ENCODE measurements at places on chromosomes 6 and 20.

- DNase-seq: no peak
Measured at GRCh38 chr6:48542191-48542590, 431.2 kb upstream of the PTCHD4 start.

DNA sequence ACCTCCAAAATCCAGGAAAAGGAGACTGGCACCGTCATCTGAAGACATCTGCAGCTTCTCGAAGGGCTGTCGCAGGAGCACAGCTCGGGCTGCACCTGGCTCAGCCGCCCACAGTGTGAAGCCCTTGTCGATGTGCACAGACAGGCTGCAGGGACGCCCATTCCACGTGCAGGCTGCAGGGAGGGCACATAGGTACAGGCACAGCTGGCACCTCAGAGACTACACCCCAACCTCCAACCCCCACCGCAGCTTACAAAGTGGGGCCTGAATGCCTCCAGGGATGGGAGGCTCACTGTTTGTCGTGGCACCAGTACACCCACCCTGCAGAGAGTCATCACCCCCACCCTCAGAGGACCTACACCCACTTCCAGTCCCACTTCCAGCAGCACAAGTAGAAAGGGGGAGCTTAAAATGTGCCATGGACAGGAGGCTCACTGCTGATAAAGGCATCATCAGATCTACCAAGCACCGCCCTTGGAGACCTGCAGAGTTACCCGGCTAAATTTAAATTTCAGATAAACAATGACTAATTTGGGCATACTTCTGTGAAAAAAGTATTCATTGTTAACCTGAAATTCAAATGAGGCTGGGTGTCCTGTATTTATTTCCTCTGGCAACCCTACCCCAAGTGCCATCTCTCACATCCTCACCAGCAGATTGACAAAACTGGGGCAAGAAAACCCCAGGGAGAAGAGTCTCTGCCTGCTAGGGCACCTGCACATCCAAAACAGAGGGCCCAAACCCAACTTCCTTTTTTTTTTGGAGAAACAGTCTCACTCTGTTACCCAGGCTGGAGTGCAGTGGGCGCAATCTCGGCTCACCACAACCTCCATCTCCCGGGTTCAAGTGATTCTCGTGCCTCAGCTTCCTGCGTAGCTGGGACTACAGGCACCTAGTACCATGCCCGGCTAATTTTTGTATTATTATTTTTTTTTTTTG lies 7.7 kb upstream of the CDK5RAP1 start:
- no peak for DNase-seq

- no peak for DNase-seq
Measured at GRCh38 chr6:70124882-70125545, 177.9 kb downstream of the COL9A1 start.

DNA sequence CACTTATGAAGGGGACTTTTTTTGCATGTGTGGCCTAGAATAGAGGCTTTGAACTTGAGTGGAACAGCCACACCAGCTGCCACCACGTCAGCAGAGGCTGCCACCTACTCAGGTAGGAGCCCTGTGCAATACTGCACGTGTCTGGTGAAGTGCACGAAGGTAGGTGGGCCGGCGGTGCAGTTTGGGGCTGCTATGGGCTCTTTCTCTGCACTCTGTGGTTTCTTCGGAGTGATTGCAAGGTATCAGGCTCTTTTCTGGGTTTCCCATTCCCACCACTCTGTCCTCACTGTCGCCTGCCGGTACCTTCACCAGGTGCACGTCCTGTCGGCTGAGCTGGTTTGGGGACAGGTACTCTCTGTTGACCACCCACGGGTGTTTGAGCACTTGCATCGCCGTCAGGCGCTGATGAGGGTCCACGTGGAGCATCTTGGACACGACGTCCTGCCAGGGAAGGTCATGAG lies 30.8 kb upstream of the MPC1 start:
- no peak for DNase-seq

GRCh38 chr6:49946835-49947234 lies 17.1 kb downstream of the DEFB114 start:
- DNase-seq: no peak

GRCh38 chr6:167491438-167492099 lies 166.7 kb downstream of the TTLL2 start:
- no peak for DNase-seq

DNA sequence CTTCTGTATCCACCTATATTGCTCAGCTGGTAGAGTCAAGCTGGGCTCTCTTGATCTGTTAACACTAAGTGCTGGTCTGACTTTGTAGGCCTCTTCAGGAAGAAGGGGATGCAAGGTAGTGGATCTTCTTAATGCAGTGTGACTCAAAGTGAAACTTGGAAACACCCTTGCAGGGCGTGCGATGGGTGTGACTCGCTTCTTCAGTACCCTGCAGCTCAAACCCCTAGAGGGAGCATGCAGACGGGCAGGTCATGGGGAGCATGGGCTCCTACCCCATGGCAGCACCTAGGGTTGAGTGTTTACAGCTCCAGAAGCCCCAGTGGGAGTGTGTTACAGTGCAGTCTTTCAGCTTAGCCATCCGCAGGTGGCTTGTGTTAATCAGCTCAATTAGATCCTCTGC lies 757 bp upstream of the SAMD3 start:
- no peak for DNase-seq

GRCh38 chr20:48025051-48025515 lies 239.8 kb upstream of the SULF2 start:
- DNase-seq: peak; percentile 80

DNA sequence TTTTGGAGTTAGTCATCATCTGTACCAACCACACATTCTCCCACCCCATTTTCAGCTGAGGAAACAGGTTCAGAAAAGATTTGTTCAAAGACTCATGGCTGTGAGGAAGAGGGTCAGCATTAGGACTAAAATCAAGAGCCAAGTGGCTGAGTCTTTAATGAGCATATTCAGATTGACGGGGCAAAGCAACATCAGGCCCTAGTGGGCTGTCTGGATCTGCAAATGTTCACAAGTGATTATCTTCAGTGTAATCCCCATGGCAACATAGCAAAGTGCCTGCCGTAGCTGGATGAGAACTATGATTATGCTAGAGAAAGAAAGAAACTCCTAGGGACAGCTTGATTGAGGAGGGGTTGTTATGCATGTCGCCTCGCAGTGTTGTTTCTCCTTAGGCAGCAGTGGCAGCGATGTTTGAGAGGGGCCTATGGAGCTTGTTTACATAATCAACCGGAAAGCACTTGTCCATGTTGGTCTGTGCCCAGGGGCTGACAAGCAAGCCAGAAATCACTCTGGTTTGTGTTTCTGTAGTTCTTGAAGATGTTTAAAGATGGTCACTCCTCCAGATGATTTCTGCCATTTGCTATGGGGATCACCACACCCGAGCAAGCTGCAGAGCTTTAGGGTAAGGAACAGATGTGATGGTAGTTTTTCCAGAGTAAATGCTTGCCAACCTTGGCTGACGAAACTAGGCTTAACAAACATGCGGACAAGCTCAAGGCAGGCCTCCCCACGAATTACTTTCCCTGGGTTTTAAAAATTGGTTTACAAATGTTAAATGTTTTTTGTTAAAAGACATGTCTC lies 124.3 kb upstream of the MLIP start:
- peak; percentile 8 for DNase-seq

DNA sequence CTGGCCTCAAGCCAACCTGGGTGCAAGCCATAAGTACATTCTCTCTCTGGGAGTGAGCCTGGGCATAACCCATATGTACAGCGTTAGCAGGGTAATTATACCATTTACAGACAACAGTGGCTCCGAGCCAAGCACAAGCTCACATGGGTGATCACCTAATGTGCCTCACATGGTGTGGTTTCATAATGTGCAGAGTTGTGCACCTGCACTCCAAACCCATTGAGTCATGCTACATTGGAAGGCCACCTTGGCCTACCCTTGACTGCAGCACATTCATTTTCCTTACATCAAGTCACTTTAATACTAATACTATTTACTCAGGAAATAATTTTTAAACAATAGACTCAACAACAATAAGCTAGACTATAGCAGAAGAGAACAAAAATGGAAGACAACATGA lies 194.5 kb upstream of the PLN start:
- DNase-seq: no peak

DNA sequence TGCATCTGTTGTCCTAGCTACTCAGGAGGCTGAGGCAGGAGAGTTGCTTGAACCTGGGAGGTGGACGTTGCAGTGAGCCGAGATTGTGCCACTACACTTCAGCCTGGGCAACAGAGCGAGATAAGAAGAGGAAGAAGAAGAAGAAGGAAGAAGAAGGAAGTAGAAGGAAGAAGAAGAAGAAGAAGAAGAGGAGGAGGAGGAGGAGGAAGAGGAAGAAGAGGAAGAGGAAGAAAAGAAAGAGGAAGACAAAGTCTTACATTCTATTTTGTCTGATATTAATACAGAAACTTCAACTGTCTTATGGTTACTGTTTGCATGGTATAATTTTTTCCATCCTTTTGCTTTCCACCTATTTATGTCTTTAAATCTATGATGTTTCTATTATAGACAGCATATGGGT lies 7.2 kb upstream of the NELFCD start:
- no peak for DNase-seq
